ENCODE measurements at places on chromosomes 3 and 15.

DNA sequence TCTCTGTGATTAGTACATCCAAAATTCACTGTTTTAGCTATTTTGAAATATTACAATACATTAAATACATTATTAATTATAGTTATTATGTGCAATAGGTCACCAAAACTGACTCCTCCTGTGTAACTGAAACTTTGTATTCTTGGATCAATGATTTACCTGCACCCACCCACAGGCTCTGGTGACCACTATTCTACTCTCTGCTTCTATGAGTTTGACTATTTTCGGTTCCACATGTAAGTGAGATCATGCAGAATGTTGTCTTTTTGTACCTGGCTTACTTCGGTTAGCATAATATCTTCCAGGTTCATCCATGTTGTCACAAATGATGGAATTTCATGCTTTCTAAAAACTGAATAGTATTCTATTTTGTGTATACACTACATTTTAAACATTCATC lies 43.8 kb downstream of the SLC2A2 start:
- no peak for DNase-seq

- no peak for DNase-seq
Measured at GRCh38 chr3:95759614-95760301, 1054.6 kb upstream of the EPHA6 start.

DNA sequence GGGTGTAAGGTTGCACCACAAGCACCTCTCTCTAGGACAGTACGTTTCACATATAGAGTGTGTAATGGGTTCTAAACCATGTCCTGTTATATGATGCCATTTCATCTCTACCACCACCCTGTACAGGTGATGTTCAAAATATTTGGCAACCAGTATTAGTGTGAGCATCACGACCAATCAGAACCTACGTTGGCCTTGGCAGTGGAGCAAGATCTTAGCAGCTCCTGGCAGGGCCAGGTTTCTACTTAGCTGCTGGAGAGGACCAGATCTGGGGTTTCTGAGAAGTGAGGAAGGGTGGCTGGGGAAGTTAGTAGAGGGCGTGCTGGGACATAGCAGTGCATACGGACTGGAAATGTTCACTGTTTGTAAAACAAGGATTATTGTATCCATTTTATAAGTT lies 23.1 kb upstream of the MITF start:
- DNase-seq: no peak

- DNase-seq: no peak
Measured at GRCh38 chr3:15932348-15933300, 134.8 kb upstream of the ANKRD28 start.

GRCh38 chr3:46926871-46927717 lies 49.5 kb downstream of the CCDC12 start:
- DNase-seq: peak; percentile 35

DNA sequence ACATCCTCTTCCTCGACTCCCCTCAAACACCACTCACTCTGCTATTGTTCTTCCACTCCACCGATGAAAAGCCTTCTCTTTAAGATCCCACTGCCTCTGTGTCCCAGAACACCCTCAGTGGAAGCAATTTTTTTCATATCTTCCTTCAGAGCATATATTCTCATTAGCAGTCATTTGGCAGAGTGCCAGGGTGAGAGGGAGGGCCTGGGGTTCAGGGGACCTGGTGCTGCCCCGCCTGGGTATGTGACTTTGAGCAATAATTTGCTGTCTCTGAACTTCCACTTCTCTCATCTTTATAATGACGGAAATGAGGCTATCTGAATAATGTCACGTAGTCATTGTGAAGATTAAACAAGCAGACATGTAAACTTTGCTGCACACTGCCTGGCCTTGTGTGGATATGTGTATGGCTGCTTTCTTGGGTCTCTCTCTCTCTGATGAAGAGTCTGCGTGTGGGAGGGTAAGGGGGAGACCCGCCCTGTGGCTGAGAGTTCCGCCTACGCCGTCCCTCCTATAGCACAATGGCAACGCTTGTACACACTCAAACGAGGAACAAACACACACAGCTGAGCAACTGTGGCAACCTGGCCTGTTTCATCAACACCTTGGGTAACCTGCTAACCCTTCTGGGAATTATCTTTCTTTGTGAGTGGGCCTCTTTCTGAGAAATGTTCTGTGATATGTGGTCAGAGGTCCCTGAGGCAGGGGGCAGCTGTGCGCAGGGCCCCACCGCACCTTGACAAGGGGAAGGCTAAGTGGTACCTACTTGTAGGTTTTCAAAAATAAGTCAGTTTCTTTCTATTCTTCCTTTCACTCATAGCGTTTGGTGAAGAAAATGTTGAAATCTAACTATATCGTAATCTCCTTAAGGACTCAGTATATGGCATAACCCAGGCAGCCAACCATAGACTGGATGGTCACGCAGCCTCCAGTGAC lies 369.8 kb downstream of the SV2B start:
- peak; percentile 89 for DNase-seq

Measured in DND-41 (cell line).